Testis (tissue), 5 donors: ENCODE measurements at places on chromosomes 13 and 19. TPM values are rescaled to one million over a fixed set of nuclear protein-coding genes. Genes with fewer than 3 reads are reported as not detected.

The ATP7B gene
- polyA plus RNA-seq = 47.9 TPM

DNA sequence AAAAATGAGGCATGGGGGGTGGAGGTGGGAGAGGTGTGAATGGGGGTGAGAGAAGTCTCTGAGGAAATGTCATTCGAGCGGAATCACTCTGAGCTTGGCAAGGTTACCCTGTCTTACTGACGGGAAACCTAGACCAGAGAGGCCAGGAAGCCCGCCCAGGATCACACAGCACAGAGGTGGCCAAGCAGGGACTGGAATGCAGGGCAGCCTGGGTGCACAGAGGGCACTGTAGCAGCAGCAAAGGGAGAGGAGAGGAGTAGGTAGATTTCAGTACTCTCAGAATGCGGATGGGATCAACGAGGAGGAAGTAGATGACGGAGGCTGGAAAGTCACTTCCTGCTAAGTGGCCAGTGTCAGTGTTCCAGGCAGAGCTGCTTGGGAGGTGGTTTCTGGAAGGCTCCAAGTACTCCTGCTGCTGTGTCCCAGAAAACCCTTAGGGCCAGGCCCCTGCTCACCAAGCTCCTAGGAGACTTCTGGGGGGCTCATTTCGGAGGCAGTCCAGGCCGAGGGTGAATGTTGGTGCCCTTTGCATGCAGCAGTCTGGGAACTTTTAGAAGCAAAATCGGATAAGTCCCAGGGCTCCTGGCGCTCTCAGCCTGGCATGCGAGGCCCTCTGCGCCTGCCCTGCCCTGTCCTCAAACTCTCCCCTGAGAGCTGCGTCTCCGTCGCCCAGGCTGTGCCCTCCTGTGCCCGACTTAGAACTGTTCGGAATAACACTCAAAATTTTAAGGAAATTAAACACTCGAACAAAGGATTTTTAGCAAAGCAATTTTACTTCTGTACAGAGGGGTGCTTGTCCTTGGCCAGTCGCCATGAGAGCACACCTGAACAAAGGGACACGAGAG, 33.5 kb downstream of the DNM2 start:
- peak; percentile 41 for DNase-seq

DNA sequence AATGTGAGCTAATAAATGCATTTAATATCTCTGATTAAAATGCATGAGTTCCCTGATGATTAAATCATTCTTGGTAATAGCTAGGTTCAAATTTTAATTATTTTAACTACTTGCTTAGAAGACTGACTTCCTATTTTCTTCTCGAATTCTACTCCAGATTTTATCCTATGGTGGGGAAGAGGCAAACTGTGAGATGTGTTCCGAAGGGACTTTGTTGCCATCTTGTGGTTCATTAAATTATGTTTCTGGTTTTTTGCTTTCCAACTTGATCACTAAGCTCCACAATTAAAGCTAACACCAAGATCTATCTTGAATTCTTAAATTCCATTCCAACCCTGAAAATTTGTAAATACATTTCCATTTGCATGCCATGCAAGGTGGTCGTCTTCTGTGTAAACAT, 538.4 kb upstream of the PCDH20 start:
- DNase-seq = no peak

GRCh38 chr13:30561511-30561910, 56.2 kb upstream of the USPL1 start:
- no peak for DNase-seq

GRCh38 chr19:6059988-6060599, 50.2 kb downstream of the RFX2 start:
- peak; percentile 7 for DNase-seq

The SYDE1 gene
- 9.3 TPM for polyA plus RNA-seq

DNA sequence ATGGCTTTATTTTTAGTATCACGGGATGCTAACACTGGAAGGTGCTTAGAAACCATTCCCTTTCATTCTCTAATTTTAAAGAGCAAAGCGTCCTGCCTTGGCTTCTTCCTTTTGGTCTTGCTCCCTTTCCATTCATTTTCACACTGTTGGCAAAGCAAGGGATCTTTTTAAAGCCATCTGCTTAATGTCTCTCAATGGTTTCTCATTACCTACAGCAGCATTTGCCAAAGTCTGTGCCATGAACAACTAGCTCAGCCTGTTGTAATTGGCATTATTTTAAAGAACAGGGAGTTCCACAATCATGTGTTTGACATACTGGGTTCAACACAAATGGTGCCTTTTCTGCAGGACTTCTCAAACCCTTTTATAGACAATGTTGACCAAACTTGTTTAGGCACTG, 444.3 kb downstream of the GPC6 start:
- DNase-seq = no peak

The NKG7 gene
- 8.7 TPM for polyA plus RNA-seq
